Activated CD8-positive, alpha-beta T cell treated with anti-CD3 and anti-CD28 coated beads for 36 hours (primary cell): ENCODE measurements at places on chromosomes 1 and 21. TPM values are rescaled to one million over a fixed set of nuclear protein-coding genes. Genes with fewer than 3 reads are reported as not detected.
A peak's percentile ranks its signal among the peaks of the same experiment; 100 is the strongest.

Gene NHLH1
- 0.22 TPM for total RNA-seq

GRCh38 chr1:21341517-21342078 lies 51.3 kb upstream of the ECE1 start:
- peak overlapping the region; percentile 13 for H3K27ac ChIP-seq
- peak overlapping the region; percentile 82 for H3K4me3 ChIP-seq
- H3K27me3 ChIP-seq: no peaks in the 10 kb centered on the region
- peaks cover 52% of the 10 kb centered on the region for H3K36me3 ChIP-seq
- peak; percentile 32 for DNase-seq

- H3K4me1 ChIP-seq: peaks cover 33% of the 10 kb centered on the region
- peak overlapping the region; percentile 92 for H3K4me3 ChIP-seq
- H3K27ac ChIP-seq: peak overlapping the region; percentile 79
- no peak for DNase-seq
- no peaks in the 10 kb centered on the region for H3K36me3 ChIP-seq
- H3K27me3 ChIP-seq: no peaks in the 10 kb centered on the region
These were observed 831 bp downstream of the CSRP1 start for GRCh38 chr1:201506092-201506491.

DNA sequence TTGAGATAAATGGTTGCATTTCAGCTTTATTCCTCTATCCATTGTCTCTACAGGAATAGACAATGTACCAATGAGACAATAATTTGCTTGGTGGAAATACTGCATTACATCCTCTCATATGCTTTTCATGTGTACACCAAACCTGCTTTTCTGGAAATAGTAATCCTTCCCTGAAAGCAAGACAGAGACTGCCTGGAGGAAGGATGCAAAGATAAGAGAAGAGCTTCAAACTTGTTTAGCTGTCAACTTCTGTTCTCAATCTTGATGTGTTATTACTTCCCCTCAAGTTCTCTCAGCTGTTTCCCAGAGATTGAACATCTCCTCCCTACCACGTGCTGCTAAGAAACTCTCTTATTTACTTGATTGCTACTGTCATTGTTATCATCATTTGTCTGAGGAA lies 1125.4 kb upstream of the TMPRSS15 start:
- no peak overlapping the region for H3K4me3 ChIP-seq
- no peaks in the 10 kb centered on the region for H3K36me3 ChIP-seq
- H3K27me3 ChIP-seq: no peaks in the 10 kb centered on the region
- H3K4me1 ChIP-seq: no peaks in the 10 kb centered on the region
- no peak overlapping the region for H3K27ac ChIP-seq

DNA sequence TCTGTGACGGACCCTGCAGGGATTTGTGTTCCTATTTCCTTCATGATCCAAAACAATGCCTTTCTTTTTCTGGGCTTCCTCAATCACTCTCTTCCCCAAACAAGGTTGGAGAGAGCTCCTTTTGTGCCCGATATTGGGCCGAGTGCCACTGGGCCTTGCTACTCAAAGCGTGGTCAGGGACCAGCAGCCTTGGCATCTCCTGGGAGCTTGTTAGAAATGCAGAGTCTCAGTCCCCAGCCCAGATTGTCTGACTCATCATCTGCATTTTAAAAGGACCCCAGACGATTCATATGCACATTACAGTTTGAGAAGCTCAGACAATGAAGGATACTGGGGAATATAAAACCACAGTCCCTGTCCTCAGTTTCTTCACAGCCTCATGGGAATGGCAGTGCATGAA lies 19.9 kb downstream of the ADORA1 start:
- no peak overlapping the region for H3K27ac ChIP-seq
- H3K4me1 ChIP-seq: no peaks in the 10 kb centered on the region
- no peaks in the 10 kb centered on the region for H3K36me3 ChIP-seq
- H3K4me3 ChIP-seq: no peak overlapping the region
- no peaks in the 10 kb centered on the region for H3K27me3 ChIP-seq
- DNase-seq: no peak
